ENCODE measurements at places on chromosomes 2 and 18.

- no peak for DNase-seq
Observed at GRCh38 chr2:62178741-62179271, 17.1 kb upstream of the B3GNT2 start.

GRCh38 chr18:43389163-43389562 is 111.9 kb upstream of the SYT4 start:
- DNase-seq, result no peak

DNA sequence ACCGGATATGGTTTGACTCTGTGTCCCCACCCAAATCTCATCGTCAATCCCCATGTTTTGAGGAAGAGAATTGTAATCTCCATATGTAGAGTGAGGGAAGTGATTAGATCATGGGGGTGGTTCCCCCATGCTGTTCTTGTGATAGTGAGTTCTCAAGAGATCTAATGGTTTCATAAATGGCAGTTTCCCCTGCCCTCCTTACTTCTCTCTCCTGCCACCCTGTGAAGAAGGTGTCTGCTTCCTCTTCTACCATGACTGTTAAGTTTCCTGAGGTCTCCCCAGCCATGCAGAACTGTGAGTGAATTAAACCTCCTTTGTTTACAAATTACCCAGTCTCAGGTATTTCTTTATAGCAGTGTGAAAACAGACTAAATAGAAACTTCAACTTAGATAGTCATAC is 69.5 kb downstream of the SESTD1 start:
- DNase-seq, result no peak

DNA sequence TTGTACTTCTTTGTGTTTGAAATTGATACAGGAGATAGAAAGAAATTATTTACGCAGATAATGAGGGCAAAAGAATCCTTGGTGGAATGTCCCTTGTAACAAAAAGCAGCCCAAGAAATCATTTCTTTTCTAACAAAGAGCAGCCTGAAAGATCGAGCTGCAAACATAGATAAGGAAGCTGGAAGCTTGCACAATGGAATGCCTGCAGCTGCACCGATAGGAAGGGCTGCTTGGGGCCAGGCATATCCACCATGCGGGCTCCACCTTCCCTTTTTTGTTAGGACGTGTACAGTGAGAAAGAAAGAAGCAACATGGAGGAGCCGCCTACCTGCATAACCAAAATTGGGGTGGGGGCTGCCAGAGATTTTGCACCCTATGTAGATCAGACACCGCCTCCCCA is 568.7 kb downstream of the METTL4 start:
- DNase-seq, result no peak

DNA sequence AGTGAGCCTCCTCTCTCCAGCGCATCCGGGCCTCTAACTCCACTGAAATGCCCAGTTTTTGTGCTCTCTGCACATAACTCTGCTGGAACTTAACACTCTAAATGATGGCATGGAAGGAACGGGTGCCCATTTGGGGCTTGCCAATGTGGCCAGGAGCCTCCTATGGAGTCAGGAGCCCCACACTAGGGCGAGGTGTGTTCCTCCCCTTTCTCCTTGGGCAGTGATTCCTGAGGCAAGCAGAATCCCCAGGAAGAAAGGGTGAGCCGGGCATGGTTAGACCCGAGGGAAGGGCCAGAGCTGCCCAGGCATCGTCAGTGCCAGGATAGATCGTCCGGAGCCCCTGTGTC is 63.0 kb downstream of the DDX1 start:
- DNase-seq, result no peak

GRCh38 chr2:1795261-1796231 is 51.2 kb upstream of the PXDN start:
- no peak for DNase-seq

DNA sequence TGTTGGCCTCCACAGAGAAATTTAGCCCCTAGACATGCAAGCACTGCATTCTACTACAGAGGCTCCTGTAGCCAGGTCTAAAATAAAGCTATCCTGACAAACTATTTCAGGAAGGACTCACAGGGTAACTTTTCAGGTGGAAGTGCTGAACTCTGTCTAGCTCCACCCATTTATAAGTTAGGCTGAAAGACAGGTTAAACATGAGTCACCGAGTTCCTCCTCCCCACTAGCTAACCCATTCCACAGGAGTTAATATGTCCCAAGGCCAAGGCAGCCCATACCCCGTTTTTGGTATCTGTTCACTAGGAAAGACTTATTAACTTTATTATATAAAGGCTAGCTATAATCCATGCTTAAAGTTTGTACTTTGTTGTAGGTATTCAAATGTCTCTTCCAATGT is 3.5 kb downstream of the CWC22 start:
- DNase-seq, result no peak

DNA sequence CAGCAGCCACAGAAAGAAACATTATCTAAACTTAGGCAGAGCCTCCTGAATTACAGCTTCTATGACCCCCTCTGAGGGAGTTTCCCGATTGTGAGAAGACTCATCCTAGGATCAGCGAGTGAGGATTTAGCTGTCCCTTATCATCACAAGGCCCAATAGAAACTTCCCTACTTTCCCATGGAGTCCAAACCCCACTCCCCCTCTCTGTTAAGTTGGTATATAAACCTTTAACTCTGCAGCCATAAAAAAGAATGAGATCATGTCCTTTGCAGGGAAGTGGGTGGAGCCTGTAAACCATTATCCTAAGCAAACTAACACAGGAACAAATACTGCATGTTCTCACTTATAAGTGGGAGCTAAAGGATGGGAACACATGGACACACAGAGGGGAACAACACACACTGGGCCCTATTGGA is 78.8 kb downstream of the MYL12B start:
- no peak for DNase-seq

- no peak for DNase-seq
Observed at GRCh38 chr18:74914052-74914591, 294.8 kb downstream of the PTGR3 start.

DNA sequence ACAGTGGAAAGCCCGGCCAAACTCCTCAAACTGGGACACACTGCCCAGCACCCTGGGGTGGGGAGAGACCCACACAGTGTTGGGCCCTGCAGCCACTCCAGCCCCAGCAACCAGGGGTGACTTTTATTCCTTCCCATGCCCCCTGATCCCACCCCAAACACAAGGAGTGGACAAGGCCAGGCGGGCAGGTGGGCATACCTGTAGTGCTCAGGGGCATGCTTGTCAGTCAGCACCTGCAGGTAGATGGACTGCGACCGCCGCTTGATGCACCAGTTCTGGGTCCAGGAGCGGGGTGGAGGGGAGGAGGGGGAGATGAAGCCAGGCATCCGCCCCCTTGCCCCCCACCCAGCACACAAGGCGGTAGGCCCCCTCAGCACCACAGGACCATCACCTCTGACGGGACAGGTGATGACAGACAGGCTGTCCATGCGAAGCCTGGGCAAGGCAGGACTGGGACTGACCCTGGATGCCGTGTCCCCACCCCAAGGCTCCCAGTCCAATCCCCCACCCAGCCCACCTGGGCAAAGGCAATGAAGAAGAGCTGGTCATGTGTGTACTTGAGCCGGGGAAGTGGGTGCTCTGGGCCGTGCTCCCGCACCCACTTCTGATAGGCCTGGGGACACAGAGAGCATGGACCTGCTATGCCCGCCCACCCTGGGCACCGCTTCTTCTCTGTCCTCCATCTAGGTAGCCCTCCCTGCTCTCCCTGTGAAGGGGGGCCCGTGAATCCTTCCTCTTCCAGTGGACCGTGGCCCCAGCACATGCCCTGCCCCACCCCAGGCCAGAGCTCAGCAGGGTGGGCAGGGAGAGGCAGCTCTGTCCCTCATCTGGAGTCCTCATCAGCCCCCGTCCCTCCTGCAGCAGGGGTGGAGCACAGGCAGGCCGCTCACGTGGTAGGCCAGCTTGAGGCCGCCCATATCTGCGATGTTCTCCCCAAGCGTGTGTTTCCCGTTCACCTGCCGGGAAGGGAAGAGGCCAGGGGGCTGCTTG is 7.1 kb downstream of the ECEL1 start:
- DNase-seq, result no peak

GRCh38 chr2:16973586-16974286 is 308.1 kb upstream of the CYRIA start:
- DNase-seq, result no peak
